Brain (organoid and tissue), 16 donors: ENCODE measurements at places on chromosomes 4 and X.

DNA sequence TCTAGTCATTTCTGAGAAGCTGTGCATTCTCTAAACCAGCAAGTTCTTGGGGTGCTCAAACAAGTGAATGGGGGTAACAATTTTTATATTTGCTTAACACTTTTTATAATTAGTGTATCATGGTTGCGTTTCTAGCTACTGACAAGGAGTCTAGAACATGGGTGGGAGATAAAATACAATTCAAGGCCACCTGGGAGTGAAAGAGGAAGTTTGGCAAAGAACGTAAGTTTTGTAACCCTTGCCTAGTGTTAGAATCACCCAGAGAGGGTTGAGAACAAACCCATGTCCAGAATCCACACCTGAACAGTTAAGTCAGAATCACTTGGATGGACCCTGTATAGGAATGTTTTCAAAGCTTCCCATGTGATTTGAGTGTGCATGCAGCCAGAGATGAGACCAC lies 92.7 kb downstream of the AFF2 start:
- DNase-seq: no peak

DNA sequence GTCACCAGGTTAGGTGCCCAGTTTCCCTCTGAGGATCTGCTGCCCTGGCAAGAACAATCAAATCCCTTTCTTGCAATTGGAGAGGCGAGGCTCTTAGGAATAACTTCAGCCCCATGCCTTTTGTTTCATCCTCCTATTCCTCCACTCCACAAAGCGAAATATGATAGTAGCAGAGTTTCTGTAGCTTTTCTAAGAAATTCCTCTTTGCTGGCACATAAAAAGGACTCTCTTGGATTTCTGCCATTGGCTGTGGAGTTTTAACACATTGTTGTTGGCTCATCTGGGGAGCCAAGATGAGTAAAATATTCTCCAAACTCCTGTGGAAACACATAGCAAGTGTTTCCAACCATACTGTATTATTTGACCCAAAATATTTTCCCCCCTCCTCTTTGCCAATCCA lies 11.0 kb upstream of the ADGRG2 start:
- DNase-seq: no peak

DNA sequence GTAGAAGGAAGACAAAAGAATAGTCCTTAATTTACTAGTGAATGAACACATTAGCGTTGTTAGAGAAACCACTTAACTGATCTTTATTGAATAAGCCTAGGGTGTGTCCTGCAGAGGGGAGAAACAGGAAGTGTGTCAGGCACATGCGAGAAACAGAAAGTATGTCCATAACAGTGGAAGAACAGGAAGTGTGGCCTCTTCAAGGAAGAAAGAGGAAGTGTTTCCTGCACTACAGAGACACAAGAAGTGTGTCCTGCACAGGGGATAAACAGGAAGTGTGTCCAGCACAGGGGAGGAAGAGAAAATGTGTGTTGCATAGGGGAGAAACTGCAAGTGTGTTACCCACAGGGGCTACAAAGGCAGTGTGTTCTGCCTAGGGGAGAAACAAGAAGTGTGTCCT lies 539.6 kb upstream of the PRKX start:
- DNase-seq: no peak

GRCh38 chrX:150329868-150330267 lies 33.2 kb upstream of the MAMLD1 start:
- DNase-seq: no peak

- DNase-seq: no peak
These were observed 6.3 kb downstream of the SLC25A4 start for GRCh38 chr4:185149392-185149791.

DNA sequence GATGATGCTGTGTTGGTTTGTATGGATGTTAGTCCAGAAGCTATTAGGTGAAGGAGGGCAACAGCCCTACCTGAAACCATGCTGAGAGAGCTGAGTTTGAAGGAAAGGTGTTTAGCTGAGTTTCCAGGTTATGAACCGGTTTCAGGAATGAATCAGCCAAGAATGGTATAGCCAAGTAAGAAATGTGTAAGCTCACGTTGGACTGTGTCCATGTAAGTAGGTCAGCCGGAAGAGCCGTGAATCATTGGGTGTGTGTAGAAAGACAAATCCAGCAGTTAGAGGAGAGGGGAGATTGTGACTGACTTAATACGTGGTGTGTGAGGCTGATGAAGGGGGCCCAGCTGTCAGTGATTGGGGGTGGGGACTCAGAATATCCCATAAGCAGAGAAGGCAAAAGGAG lies 77.2 kb upstream of the SPIN4 start:
- no peak for DNase-seq

- no peak for DNase-seq
These were observed 148.9 kb upstream of the CPEB2 start for GRCh38 chr4:14853176-14853943.

- DNase-seq: no peak
These were observed 269.1 kb upstream of the SLIT2 start for GRCh38 chr4:19982556-19982955.

- peak; percentile 67 for DNase-seq
These were observed 88.3 kb downstream of the NHSL2 start for GRCh38 chrX:71998836-71999509.

- DNase-seq: no peak
These were observed 50.0 kb downstream of the C4orf50 start for GRCh38 chr4:5968246-5968645.

DNA sequence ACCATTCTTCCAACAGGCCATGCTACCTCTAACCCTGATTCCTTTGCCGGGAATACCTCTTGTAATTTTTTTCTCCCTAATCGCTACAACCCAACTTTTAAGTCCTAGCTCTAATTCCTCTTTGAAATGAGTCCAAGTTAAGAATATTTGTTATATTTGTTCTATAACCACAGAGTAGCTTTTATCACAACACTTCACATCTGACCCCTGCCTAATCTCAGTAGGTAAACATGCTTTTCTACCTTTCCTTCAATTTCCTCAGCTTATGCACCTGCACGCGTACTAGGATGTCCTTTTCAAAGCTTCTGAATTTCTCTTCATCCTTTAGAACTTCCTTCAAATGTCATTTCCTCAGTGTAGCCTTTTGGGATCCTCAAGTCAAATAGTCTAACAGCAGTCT lies 915.5 kb upstream of the LCORL start:
- DNase-seq: no peak
